ENCODE measurements at places on chromosomes 11 and 22.

DNA sequence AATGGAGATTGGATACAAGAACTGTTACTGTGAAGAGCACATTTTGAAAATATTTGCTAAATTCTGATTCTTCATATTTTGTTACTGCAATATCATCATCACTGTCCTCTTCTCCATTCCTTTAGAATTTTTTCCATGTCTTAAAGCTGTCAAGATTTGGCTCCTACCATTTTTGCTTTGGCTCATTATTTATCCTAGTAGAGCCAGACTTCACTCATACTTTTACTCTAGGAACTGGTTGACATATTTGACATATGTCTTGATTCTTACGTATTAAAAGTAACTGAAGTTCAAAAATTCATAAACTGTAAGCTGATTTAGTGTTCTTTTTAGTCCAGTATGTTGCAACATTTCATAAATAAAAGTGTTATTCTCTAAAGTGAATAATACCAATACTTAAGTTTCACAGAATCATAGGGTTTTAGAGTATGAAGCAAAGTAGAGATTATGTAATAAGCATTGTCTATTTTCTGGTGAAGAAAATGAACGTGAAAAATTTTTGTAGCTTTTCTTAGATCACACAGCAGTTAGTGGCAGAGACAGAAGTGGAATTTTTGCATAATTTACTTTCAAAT is 225.6 kb downstream of the TMEM135 start:
- no peak for DNase-seq

DNA sequence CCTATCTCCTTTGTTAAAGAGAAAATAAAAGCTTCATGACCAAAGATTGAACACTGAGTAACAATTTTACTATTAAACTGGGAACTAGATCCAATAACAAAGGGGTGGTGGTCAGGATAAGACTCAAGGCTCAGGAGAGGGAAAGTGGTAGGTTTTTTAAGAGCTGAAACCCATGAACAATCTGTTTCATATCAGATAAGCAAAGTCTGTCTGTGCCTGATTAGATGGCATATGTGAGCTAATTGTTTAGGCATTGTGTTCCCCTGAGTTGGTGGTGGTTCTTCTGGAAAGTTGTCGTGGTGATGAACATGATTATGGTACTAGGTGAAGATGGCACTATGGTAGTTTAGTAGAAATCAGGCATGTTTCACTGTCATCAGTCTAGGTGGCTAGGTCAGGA is 24.4 kb downstream of the USP47 start:
- no peak for DNase-seq

GRCh38 chr22:20627432-20627831 is 120.0 kb downstream of the MED15 start:
- no peak for DNase-seq

GRCh38 chr22:46104170-46104880 is 46.0 kb upstream of the PPARA start:
- DNase-seq = no peak

- peak; percentile 27 for DNase-seq
These were observed 537.4 kb upstream of the B3GAT1 start for GRCh38 chr11:134949121-134950090.

GRCh38 chr11:77783025-77783424 is 37.5 kb downstream of the RSF1 start:
- DNase-seq = no peak

DNA sequence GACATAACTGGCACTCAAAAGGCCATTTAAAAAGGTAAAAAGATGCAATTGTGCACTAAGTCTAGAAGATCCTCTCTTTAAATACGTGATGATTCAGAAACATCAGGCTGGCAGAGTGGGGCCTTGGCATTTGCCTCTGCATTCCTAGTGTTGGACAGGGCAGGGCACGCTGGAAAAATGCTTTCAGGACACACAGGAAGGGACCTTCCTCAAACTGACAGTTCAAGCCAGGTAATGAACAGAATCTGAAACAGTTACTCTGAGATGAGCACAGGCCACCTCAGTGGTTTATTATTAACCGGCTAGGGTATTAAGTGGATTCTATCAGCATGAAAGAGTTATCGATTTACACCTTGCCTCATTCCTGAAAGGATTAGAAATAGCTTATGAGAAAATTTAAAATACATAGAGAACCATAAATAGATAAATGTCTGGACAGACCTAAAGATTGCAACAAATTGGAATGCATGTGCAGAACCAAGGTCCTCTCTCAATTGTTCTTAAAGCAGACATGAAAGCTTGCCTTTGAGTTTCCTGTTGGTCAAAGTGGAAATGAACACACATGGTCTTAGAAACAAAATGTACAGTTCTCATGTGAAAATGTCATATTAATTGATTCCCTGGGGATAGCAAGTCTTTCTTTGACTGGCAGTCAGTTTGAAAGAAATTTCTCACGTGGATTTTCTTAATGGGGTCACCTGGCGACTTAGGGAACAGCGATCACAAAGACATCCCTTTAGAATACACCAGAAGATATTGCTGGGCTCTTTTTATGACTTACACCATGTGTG is 21.5 kb upstream of the CSNK2A3 start:
- DNase-seq = no peak

DNA sequence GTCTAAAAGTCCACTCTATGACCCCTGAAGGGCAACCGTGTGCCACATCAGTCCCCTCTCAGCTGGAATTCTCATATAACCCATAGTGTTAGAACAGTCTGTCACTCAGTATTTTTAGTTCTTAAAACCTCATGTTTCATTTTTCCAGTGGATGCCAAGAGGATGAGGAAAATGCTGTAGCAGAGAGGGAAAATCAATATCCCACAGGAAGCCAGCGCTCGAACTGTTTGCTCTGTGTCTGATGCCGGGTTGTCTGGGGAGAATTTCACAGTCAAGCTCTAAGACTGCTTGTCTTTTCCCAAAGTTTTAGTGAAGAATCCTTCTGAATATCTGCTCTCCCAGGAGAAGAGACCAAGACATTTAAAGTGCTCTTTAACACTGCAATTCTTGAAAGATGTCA is 360.9 kb downstream of the OPCML start:
- no peak for DNase-seq

GRCh38 chr11:1762537-1763302 is 1.0 kb downstream of the CTSD start:
- DNase-seq = no peak
